Astrocyte of the hippocampus (primary cell): ENCODE measurements at places on chromosomes 7 and 10.
A peak's percentile ranks its signal among the peaks of the same experiment; 100 is the strongest.

DNA sequence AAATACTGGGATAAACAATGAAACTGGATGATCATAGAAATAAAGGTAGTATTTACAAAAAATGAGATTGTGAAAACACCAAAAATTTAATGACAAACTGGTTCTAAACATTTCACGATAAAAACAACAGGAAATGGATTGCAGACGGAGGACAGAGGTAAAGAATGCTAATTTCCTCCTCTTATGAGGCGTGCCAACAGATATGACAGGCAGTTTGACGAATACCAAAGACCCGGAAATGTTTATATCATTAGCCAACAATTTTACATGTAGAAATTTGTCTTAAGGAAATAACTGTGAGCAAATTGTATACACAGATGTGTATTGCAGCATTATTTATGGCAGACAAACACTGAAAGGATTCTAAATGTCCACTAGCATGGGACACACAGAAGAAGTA, 162.0 kb upstream of the MGMT start:
- DNase-seq, result no peak

DNA sequence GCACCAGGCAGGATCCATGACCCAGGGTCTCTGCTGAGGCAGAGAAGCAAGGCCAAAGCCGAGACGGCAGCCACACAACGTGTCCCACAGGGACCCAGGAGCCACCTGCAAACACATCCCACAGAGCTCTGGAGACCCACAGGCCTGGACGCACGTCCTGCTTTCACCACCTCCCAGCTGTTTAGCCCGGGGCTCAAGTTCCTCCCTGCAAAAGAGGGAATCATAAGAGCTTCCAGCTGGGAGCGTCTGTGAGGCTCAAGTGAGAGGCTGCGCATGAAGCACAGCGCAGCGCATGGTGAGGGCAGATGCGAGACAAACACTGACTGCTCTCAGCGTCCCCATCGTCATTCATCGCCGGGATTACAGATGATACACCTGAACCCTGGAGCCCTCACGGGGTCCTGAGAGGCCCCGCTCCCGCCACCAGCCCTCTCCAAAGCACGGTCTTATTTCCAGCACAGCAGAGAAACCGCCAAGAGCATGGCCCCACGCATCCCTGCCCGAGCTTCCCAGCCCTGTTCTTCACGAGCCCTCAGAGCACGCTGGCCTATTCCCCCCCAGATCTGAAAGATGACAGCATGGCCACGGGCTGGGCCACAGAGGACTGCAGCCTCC, 88.7 kb downstream of the MAD1L1 start:
- no peak for DNase-seq

GRCh38 chr10:106557951-106558733, 606.4 kb downstream of the SORCS1 start:
- peak; percentile 26 for DNase-seq

GRCh38 chr7:21054427-21055112, 267.9 kb upstream of the SP8 start:
- DNase-seq, result peak; percentile 18

- no peak for DNase-seq
Observed at GRCh38 chr7:153934629-153935028, 117.6 kb upstream of the DPP6 start.

DNA sequence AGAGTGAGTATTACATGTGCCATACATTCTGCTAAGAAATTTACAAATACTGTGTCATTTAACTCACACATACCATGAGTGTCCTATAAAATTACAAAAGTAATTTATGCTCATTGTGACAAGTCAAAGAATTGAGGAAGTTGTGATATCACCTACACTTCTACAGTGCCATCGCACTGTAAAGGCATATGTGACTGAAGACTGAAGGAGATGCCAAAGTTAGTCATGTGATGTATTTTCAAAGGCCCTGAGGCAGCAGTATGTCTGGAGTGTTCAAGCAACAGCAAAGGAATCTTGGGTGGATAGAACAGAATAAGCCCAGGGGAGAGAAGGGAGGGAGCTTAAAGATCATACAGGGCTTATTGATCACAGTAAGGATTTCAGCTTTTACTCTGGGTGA, 176.8 kb downstream of the WNT2 start:
- DNase-seq, result no peak

DNA sequence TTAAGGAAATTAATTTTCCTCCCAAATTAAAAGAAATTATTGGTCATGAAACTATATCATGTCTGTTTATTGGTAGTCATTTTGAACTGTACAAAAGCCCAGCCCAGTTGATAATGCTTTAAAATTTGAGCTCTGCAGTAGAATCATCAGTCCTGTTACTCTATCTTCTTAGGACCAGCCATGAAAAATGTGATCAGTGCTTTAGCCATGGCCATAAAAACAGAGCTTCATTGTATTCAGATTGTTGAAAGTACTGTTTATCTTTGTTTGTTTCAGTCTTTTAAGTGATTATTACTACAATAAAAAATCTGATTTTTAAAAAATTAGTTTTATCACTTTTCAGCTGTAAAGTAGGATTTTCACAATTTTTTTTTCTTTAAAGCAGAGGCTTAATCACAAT, 13.7 kb upstream of the TFAM start:
- DNase-seq, result no peak

GRCh38 chr7:130319541-130319940, 25.1 kb upstream of the CPA5 start:
- DNase-seq, result no peak

DNA sequence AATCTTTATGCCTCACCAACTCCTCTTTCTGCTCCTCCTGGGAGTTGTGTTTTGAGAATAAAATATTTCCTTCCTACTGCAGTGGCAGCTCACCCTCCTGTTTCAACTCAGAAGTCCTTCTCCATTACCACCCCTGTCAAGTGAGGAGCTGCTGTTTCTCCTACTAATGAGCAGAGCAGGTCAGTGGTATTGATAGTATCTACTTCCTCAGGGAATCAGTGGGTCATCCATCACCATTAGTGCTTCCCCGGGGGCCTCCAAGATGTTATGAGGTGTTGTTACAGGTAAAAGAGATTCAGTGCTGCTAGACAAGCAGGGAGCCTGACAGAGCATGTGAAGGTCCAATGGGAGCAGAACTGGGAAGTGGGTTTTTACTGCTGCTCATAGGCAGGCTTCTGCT, 795.2 kb downstream of the REEP3 start:
- DNase-seq, result no peak

DNA sequence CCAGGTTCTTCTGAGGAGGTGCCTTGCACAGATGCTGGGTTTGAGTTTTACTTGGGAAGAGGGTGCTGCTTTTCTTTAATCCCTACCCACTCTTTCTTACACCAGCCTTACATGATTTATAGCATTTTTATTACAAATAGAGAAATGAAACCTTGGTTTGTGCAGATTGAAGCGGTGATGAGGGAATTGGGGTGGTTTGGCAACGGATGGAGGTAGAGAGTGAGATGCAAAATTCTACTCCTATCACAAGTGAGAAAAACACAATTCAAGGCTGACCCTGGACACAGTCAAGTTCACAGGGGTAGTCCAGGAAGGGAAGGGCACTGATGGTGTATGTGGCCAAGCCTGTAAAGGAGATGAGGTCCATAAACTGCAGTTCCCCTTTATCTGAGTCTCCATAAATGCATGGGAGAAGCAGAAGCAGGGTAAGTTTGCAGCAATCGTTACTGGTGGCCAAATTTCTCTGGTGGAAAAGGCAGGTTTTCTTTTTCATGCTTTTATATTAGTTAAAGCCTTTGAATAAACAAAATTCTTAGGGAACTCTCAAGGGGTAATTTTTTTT, 214.3 kb downstream of the JAZF1 start:
- DNase-seq, result no peak

DNA sequence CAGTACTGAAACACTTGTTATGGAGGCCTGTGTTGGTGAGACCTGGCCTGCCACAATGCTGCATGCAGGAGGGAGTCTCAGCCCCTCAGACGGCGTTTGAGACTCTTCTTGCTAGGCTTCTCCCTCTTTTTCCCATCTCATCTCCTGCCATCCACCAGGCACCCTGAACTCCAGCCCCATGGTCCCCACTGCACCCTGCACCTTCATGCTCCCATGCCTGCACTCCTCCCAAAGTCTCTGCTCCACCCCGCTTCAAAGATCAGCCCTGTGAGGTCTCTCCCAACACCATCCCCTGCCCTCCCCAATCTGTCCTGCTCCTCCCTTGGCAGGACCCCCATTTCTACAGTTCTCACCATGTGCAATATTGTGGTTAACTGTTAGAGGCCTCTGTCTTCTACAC, 61.7 kb downstream of the VOPP1 start:
- DNase-seq, result no peak

GRCh38 chr7:105149827-105150226, 135.8 kb downstream of the KMT2E start:
- DNase-seq, result no peak
